ENCODE measurements at places on chromosomes 7 and 10.

DNA sequence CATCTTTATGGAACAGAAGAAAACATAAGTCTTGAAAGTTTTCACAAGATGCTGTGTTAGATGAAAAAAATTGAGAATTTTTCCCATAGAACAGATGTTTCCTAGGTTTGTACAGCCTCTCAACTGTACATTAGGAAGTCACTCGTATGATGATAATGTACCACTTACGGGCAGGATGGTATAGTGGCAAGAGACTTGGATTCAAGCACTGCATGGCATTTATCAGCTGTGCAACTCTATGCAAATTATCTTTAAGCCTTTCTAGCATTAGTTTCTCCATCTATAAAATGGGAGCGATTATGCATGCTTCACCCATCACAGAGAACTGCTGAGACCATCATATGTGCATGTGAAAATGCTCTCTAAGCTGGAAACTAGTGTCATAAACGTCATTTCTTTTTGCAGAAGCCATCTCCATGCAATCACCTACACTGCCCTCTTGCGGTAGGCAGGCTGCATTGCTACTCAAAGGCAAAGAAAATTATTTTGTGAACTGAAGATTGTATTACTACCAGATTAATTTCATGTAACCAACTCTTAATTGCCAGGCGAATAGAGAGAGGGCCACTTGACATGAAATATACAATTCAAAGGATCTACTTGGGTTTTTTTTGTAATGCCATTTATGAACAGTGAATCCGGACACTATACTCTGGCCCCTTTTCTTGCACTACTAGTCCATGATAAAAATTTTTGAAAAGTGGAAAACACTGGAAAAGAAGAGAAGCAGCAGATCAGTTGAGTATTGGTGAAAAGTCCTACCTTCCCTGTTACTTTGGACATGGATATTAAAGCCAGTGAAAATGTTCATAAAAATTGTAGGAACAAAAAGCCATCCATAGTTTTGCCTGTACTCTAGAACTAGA is 102.3 kb downstream of the JAZF1 start:
- DNase-seq: peak; percentile 31

GRCh38 chr10:24661376-24661775 is 62.3 kb downstream of the ARHGAP21 start:
- no peak for DNase-seq

DNA sequence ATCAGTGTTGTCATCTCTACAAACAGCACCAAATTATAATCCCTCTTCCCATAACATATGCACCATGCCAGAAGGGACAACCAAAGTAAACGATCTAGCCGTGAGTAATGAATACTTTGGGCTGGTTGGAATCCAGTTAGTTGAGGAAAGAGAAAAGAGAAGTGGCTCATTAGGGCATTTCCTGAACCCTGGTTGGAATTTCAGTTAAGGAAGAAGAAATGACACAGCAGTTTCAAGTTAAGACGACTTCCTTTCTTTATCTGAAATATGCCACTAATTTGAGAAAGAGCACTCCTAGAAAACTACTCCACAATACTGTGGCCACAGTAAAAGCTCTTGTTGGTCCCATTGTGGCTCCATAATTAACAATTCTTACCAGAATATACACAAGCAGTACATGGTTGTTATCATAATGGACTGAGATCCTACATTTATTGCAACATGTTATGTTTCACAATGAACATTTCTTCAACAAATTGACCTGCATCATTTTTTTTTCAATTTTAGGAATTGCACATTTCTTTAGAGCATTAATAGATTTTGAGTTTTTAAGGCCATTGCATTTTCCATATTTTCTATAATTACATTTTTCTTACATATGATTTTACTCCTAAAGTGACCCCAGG is at the start of gene TFEC:
TFEC (minus strand) TSS at position 113 of the 626 bp plus-strand sequence. CDS start 46,322 bp downstream, outside the sequence.
- no peak for DNase-seq

GRCh38 chr7:73905360-73905759 is 44.4 kb downstream of the TMEM270 start:
- DNase-seq: no peak

DNA sequence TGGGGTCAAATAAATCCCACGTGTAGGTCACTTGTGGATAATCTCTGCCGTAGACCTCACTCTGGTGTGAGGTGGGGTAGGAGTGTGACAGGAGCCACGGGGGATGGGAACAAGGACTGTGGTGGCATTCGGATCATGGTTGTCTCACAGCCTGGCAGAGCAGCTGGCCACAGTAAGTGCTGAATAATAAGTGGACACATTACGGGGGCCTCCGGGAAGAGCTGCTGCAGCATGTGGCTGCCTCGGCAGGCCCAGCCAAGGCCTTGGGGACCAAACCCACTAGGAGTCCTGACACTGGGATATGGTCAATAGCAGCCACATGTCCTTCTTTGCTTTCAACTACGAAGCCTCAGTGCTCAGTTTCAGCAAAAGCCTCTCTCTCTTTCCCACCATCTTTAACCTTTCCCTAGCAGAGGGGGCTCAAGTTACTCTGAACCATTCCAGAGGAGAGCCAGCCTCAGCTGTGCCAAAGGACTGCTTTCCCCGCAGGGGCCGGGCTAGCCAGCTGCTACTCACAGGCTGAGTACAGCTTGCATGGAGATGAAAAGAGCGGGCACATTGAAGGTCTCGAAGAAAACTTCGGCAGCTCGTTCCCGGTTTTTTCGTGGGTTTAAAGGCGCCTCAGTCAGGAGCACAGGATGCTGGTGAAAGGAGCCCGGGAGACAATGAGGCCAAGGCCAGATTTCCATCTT is 17.3 kb downstream of the ACTR1A start:
- DNase-seq: no peak

DNA sequence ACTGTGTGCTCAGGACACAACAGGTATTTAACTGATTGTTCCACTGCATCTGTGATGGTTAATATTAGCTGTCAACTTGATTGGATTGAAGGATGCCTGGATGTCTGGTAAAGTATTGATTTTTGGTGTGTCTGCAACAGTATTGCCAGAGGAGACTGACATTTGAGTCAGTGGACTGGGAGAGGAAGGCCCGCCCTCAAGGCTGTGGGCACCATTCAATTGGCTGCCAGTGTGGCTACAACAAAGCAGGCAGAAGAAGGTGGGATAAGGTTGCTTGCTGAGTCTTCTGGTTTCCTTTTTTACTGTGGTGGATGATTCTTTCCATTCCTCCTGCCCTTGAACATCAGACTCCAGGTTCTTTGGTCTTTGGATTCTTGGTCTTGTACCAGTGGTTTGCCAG is 137.1 kb upstream of the FAM13C start:
- DNase-seq: no peak

GRCh38 chr7:111409714-111410422 is 152.4 kb downstream of the IMMP2L start:
- no peak for DNase-seq
